Stimulated activated CD8-positive, alpha-beta memory T cell treated with anti-CD3 and anti-CD28 coated beads, Interleukin-7, amount 100 ng/mL, for 24 hours (primary cell): ENCODE measurements at places on chromosomes 1 and 21.

DNA sequence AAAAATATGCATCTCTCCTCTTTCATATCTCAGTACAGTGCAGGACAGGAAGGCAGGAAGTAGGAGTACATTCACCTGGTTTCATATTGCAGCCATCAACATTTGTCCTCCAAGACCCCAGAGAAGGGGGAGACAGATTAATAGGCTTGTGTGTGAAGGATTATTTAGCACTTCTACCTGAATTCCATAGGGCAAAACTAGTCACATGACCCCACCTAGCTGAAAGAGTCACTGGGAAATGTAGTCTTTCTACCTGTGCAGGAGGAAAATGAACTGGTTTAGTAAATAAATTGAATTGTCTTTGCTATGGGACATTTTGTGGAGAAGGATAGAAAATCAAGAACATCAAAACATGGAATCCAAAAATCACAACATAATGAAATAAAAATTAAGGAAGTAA lies 13.9 kb upstream of the TRIM33 start:
- no peak for DNase-seq

- no peak for DNase-seq
These were observed 12.3 kb downstream of the CHIT1 start for GRCh38 chr1:203217139-203217655.

DNA sequence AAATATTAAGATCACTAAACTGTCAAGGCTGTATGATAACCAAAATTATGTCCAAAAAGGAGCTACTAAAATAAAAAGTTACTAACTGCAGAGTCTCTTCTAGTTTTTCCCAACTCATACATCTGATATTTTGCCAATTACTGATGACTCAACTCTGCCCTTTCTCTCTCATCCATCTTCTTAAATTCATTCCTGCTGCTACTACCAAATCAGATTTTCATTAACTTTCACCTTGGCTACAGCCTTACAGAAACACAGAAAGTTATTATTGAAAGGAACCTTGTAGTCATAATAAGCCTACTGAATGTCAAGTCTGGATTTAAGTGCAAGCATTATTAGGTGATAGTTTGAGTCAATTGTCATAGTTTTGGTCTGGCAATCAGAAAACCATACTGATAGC lies 273.1 kb downstream of the DPYD start:
- no peak for DNase-seq

DNA sequence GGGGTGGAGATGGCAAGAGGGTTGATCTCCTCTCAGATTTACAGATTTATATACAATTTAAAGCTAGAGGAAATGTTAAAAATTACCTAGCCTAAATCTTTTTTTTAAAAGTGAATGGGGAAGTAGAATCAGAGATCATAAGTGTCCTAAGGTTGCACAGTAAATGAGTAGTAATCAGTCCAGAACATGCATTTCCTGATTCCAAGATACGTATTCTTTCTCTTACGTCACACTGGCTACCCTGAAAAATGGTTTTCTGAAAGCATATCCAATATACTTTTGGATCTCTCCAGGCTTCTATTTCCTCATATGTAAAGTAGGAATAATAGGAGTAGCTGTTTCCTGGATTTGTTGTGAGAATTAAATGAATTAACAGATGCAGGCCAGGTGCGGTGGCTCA lies 11.7 kb downstream of the GADD45A start:
- no peak for DNase-seq

DNA sequence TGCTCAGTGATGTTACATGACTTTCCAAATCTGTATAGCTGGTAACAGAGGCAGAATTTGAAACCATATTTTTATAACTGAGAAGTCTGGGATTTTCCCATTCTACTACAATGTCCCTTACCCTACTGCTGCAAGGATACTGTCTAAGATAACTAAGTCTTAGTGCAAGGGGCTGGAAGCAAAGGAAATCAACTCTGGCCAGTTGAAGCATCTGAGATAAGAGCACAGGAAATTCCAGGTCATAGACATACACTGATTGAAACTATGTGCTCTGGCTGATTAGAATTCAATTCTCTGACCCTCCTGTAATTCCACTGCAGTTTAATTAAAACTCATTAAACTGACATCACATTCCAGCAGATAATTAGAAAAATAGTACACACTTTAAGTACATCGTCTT lies 267.7 kb upstream of the C1orf87 start:
- no peak for DNase-seq

DNA sequence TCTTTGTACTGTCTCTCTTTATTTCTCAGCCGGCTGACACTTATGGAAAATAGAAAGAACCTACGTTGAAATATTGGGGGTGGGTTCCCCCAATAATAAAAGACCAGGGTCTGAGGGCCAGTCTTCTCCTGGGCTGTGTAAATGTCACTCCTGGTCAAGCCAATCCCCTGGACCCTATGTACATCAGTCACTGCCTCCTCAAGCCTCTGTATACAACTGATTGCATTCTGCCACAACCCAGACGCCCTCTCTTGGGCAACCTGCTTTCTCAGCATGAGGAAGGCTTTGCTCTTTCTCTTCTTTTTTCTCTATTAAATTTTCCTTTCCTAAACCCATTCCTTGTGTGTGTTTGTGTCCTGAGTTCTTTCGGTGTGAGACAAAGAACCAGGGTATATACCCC lies 84.1 kb upstream of the SERBP1 start:
- no peak for DNase-seq

DNA sequence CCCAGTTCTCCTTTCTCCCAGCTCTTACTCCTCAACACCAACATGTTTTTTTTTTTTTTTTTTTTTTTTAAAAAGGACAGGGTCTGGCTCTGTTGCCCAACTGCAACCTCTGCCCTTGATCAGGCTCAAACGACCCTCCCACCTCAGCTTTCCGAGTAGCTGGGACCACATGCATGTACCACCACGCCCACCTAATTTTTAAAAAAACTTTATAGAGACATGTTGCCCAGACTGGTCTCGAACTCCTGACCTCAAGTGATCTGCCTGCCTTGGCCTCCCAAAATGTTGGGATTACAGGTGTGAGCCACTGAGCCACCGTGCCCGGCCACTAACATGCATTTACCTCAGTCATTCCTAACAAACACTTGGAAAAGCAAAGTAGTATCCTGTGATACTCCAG lies 31.1 kb upstream of the FOXE3 start:
- no peak for DNase-seq

DNA sequence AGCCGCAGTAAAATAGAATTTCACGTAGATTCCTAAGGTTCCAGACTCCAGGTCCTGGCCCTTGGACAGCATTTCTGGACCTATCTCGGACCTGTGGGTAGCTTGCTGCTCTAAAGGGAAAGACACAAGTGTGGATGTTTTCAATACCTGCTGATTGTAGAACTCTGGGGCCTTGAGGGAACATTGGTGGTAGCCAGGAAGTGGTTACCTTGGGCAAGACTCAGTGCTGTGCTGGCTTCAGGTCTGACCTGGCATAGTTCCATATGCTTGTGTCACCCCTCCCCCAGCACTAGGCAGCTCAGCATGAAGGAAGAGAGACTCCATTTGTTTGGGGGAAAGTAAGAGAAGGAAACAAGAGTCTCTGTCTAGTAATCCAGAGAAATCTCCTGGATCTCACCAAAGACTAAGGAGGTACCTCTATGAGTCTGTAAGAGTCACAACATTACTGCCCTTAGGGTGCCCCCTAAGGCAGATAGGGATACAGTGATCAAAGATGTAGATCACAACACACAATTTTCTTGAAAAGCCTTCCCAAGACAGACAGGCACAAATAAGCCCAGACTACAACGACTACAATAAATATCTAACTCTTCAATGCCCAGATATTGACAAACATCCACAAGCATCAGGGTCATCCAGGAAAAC lies 398.8 kb downstream of the TGFB2 start:
- DNase-seq = no peak

- DNase-seq = no peak
These were observed 630 bp upstream of the LHX9 start for GRCh38 chr1:197916500-197916983.

- no peak for DNase-seq
These were observed 724.6 kb downstream of the PTPRU start for GRCh38 chr1:29960876-29961275.

DNA sequence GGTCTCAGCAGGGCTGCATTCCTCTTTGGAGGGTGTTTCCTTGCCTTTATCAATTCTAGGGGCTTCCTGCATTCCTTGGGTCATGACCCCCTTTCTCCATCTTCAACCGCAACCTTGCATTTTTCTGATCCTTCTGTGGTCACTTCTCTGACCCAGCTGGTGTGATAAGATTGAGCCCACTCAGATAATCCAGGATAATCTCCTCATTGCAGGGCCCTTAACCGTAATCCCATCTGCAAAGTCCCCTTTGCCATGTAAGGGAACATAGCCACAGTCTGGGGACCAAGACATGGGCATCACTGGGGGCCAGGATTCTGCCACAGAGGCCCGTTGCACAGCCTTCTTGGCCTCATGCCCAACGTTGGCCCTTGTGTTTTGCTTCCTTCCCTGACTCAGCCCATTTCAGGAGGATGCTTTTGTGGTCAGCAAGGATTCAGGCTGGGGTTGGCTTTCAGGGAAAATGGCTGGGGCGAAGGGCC lies 35.0 kb upstream of the IL19 start:
- no peak for DNase-seq

- DNase-seq = no peak
These were observed 14.3 kb upstream of the ALG14 start for GRCh38 chr1:95086949-95087533.

- DNase-seq = no peak
These were observed 4.9 kb upstream of the OMA1 start for GRCh38 chr1:58551186-58552140.

DNA sequence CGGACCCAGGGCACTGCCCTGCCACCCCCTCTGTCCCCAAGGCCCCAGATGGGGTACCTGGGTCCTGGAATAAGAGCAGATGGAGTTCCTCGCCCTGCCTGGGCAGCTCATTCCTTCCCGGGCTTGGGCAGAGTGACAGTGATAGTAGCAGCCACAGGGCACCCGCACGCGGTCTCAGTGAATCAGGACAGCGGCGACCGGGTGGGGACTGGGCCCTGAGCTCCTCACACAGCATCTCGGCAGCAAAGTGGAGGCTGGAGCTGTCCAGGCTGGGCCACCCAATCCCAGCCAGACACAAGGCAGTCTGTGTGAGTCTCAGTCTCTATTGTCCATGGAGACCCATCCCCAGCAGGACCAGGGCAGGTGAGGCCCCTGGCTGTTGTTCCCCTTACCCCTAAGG lies 37.4 kb upstream of the CCDC27 start:
- DNase-seq = no peak

GRCh38 chr1:199978408-199978940 lies 49.0 kb upstream of the NR5A2 start:
- no peak for DNase-seq

- DNase-seq = no peak
These were observed 16.7 kb downstream of the USP48 start for GRCh38 chr1:21766210-21766609.

DNA sequence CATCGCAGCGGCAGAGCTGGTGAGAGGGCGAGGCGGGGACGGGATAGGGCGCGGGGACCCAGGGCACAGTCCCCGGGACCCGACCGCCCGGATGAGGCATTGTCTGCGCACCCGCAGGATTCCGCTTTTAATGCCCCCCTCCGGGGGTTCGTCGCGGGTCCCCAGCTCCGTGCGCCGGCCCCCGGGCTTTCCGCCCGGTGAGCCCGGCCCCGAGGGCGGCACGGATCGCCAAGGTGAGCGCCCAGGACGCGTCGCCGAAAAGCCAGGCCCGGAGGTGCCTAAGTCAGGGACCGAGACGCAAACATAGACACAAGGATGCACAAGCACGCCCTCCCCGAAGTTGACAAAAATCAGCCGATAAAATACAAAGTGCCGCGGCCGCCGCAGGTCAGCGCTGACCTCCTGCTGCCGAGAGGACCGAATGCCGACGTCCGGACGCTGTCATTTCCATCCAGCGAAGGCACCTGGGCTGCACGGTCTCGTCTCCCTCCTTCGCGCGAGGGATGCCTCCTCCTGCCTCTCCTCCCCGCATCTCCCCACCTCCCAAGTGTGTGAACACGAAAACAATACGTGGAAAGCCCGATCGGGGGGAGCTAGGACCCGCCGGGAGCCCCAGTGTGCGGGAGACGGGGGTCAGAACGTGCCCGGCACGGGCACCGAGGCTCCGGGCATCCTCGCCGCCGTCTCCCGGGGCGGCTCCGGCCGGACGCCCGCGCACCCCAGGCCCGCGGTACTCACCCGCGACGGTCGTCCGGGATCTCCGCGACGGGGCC lies 101.1 kb upstream of the SOD1 start:
- no peak for DNase-seq

DNA sequence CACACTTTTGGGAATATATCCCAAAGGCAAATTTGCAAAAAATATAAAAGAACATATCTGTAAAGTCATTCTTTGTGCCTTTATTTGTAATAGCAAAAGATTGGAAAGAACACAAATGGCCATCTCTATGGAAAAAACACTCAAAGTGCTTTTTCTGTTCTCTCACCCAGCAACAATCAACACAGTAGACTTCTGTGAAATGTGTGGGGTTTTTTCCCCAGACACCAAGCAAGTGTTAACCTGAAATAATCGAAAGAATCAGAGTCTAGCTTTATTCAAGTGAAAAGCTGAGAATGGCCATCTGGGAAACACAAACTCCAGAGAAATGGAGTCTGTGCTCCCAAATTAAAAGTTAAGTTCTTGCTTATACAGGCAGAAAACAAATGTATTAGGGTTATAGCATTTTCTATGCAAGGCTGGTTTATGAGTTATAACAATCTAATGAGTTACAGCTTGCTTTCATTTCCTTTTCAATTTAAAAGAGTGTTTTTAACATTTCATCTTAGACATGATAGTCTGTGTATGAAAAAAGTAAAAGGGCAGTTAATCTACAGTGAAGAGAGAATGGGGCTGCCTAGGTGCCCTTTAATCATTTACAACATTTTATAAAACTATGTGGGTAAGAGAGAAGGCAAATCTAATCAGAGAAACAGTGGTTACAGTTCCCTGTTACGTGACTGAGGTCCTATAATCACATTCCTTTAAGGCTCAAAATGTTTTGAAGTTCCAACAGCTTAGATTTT lies 46.6 kb downstream of the SLC30A7 start:
- DNase-seq = no peak

GRCh38 chr1:182357913-182358312 lies 33.7 kb downstream of the GLUL start:
- no peak for DNase-seq

DNA sequence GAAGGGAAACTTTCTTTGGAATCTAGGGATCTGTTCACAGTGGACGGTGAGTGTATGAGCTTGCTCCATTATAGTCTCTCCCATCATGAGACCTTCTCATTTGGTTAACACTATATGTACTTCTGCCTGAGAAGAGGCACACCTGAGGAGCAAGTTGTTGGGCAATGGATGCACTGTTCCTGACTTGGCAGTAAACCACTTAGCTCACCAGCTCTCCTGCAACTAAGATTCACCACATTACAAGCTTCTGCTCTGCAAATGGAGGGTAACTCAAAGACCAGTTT lies 10.2 kb downstream of the MACF1 start:
- no peak for DNase-seq

- DNase-seq = no peak
These were observed 12.8 kb upstream of the TMEM200B start for GRCh38 chr1:29136391-29136915.

- DNase-seq = no peak
These were observed 55.9 kb downstream of the ZNHIT6 start for GRCh38 chr1:85652327-85652726.

GRCh38 chr1:221522529-221522940 lies 219.4 kb downstream of the DUSP10 start:
- no peak for DNase-seq
